ENCODE measurements at places on chromosomes 3 and 15.

GRCh38 chr3:89032346-89033013, 74.9 kb upstream of the EPHA3 start:
- no peak for DNase-seq

GRCh38 chr3:101828691-101829436, 20.4 kb upstream of the NFKBIZ start:
- peak; percentile 54 for DNase-seq

DNA sequence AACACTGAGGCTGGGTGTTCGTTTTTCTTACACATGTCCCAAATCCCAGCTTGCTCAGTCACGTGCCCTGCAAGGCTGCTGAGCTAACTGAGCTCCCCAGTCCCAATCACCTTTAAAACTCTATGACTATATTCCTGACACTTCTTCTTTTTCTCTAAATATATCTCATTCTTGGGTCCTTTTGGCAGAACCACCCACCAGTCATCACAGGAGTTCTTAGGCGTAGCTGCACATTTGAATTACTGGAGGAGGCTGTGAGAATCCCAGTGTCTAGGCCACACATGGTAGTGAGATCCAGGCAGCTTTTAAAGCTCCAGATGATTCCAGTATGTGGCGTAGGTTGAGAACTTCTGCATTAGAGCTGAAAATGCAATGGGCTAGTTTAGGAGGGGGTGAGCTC, 66.3 kb downstream of the ST8SIA2 start:
- no peak for DNase-seq

GRCh38 chr3:4754180-4755086, 224.8 kb upstream of the BHLHE40 start:
- DNase-seq, result no peak

DNA sequence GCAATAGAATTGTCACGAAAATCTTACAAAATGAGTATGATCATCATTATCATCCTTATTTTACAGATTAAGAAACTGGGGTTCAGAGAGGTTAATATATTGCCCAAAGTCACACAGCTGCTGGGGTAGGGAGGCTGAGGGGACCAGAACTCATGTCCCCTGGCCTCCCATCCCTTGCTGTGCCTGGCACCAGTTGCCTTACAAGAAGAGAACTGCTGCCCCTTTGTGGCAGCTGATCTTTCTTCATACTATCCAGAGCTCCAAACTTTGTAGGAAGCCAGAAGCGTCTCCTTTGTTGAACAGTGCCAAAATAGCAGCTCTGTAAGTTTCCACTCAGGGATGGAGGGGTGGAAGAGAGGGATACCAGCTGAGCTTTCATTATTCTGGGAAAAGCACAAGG, 236.8 kb upstream of the TBC1D5 start:
- no peak for DNase-seq

DNA sequence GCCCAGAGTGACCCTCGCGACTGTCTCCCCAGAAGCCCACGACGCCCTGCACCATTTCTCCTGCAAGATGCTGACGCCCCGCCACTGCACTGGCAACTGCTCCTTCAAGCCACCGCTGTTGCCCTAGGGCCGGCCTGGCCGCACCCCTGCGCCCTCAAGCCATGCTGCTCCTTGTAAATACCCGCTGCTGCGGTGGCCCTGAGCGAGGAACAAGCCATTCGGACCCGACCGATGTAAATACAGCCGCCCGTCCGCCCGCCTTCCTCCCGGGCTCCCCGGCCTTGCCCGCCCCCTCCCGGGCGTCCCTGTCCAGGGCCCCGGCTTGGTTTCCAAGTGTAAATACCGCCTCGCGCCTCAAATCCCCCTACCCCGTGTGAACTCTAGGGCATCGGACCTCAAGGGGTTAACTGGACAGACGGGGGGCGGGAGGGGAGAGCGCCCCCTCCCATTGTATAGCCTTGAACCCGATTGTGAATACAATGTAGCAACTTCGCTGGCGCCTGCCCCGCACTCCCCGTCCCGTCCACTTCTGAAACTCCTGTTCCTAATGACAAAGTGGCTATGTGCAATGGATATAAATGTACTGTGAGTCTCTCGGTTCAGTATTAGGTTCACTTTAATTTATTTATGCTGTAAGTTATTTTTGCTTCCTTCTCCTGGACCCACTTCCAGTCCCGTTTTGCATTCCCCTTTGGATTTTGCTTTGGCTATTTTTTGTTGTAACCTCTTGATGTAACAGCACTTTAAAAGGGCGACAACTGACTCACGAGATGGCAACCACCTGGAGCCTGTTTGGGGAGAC, 5.9 kb downstream of the RNU6-1 start:
- DNase-seq, result no peak

- DNase-seq, result no peak
Measured at GRCh38 chr3:88469216-88469615, 319.5 kb downstream of the C3orf38 start.

GRCh38 chr15:88221836-88222235, 34.7 kb downstream of the NTRK3 start:
- no peak for DNase-seq

DNA sequence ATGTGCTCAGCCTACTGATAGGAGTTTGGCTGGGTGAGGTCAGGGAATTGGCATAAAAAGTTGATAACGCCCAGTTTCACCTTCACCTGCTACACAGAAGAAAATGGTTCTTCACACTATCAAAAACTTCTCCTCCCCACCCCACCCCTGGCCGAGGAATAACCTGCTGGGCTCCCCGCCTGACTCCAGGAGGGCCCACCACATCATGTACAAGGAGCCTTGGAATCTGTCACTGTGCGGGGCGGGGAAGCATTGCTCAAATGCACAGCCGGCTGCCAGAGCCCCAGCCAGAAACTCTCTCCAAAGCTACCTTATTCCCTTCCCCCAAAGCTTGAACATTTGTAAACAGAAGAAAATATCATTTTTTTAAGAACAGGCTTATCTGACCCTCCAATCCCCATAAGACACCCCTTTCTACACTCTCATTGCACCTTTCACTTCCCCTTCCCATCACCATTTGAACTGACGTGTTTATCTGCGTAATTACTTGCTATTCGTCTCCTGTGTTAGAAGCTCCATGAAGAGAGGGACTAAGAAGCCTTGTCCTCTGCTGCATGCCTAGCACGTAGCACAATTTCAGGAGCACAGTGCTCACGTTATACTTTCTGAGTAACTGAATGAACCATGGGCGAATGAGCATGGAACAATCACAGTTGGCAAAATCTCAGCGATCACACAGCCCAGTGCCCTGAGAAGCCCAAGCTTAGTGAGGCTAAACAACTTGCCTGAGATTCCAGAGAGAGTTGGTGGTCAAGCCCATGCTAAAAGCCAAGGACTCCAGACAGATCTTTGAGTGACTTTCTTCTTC, 82.9 kb downstream of the HES1 start:
- DNase-seq, result no peak

- DNase-seq, result no peak
Measured at GRCh38 chr3:146598535-146598934, 6.6 kb downstream of the PLSCR5 start.

GRCh38 chr3:131402391-131403039, 20.9 kb downstream of the NUDT16 start:
- DNase-seq, result no peak

DNA sequence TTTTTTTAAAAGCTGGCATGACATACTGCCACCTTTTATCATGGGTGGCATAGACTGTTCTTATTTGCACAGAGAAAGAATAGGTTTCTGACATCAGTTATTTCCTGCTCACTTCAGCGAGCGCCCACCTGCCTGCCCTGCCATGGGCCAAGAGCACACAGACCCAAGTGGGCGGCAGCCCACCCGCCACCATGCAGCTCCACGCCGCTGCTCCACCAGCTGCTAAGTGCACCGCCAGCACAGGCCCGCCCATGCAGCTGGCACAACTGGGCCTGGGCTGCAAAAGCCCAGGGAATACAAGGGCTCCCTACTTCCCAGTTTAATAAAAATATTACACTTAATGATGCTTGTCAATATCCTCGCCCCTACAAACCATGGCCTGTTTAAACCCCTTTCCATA, 15.4 kb downstream of the ZNF148 start:
- no peak for DNase-seq

- no peak for DNase-seq
Measured at GRCh38 chr3:12560505-12561190, 3.8 kb downstream of the MKRN2 start.

GRCh38 chr15:70202756-70203155, 105.0 kb upstream of the TLE3 start:
- no peak for DNase-seq

GRCh38 chr3:45259133-45259532, 33.0 kb upstream of the TMEM158 start:
- no peak for DNase-seq

DNA sequence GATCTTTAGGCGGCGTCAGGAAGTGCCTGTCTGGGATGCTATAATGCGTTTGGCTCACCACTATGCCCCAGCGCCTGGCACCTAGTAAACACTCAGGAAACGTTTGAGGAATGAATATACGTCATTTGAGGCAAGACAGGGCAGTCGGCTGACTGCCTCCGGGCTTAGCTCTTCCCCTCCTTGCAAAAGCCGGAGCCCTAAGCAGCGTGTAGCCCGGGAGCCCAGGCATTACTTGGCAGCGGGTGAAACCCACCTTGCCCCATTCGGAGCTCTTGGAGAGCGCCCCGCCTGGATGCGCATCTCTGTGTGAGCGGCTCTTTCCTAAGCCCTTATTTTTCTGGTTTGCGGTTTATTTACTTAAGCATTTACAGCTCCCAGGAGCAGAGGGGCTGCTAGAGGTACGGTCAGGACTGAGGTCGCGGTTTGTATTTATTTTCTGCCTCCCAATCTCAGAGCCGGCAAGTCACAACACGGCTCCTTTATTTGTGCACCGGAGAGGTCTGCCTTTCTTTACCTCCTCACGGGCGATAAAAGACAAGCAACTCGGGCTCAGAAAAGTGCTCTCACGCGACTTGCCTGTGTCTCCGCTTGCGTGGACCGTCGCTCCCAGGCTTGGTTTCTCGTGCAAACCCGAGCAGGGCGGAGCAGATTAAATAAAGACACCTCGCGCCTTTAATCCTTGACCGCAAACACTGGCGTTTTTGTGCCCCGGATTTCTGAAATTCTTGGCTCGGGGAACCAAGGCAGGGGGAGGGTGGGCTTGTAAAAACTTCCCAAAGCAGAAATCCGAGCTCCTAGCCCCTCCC, 737 bp upstream of the ITPR1 start:
- peak; percentile 37 for DNase-seq

- no peak for DNase-seq
Measured at GRCh38 chr15:63596676-63597037, 530 bp upstream of the FBXL22 start.

GRCh38 chr3:12832350-12833221, 8.8 kb downstream of the RPL32 start:
- DNase-seq, result no peak

- DNase-seq, result no peak
Measured at GRCh38 chr15:75064846-75065245, 41.5 kb downstream of the PPCDC start.

DNA sequence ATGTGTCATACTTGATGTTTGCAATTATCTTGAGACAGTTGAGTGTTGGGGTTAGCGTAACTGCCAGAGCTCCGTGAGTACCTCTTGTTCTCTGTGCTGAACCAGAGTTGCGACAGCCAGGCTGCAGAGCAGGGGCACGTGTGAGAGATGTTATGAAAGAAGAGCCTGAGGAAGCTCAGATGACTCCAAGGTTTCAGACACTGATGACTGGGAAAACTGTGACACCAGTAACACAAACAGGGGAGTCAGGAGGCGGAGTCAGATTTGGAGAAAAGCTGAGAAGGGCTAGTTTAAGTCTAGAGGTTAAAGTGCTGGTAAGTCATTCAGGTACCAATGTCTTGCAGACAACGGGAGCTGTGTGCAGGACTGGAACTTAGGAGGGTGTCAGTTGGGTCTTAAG, 45.0 kb downstream of the BLM start:
- no peak for DNase-seq

DNA sequence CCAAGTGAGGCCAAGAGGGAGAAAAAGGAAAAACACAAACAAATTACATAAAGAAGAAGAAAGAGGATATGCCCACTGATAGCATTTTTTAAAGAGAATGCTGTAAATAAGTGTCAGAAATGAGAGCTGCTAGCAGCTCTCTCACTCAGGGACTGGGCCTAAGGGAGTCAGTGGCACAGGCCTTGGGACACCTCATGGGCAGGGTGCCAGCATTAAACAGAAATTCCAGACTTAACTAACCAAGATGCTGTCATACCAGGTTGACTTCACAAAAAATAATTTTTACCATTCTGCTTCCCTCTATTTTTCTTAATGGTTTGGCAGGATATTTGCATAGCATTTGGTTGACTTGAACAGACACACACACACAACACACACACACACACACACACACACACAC, 92.3 kb upstream of the ADAMTSL3 start:
- DNase-seq, result no peak

GRCh38 chr3:126539558-126540250, 15.7 kb downstream of the CHST13 start:
- DNase-seq, result no peak

DNA sequence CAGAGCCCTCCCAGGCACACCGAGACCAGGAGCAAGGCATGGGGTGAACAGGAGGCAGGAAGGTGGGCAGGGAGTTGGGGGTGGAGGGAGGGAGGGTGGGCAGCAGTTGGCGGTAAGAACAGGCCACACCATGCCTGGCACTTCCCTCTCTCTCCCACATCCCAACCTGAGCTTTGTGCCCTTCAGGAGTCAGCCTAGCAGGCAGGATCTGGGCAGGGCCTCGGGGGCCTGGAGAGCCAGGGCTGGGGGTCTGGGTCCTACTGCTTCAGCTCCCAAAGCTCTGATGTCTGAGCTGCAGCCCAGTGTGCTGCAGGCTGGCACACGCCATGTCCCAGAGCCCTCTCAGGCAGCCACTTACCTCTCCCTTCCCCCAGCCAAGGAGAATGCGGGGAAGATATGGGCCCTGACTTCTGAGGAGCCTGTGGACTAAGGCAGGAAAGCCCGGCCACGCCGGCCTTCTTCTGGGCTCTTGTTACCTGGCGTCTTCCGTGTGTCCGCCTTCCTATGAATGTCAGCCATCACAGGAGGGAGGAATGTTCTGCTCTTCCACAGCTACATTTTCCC, 2.9 kb upstream of the MYL3 start:
- DNase-seq, result no peak

- DNase-seq, result no peak
Measured at GRCh38 chr3:120420360-120420759, 30.4 kb downstream of the FSTL1 start.

DNA sequence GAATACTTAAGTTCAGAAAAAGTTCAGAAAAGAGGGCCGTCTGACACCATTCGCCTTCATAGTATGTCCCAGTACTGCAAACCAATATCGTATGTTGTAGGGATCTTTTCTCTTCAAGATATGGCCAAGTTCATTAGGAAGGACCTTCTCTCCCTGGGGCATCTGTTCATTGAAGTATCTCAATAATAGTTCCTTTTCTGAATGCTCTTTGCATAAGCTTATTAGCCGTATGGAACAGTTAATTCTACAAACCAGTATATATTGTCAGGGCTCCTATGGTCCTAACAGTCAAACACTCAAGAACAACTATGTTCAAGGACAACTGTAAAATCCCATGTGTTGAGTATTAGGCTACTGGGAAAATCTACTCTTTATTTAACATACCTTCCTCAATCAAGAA, 203.1 kb downstream of the KLHL25 start:
- no peak for DNase-seq

Measured in CD4-positive, alpha-beta T cell treated with Interleukin-2 at 100 ng/mL for 4 hours (primary cell).